ENCODE measurements at places on chromosomes 7 and 10. TPM values are rescaled to one million over a fixed set of nuclear protein-coding genes. Genes with fewer than 3 reads are reported as not detected.

The FRMPD2 gene
- total RNA-seq: not detected

The BLNK gene
- total RNA-seq: 2.4 TPM

The C10orf143 gene
- total RNA-seq: 5.4 TPM

The SPAM1 gene
- not detected for total RNA-seq

The DDIT4 gene
- total RNA-seq: 130 TPM

The MCM10 gene
- total RNA-seq: not detected

The PGAM2 gene
- total RNA-seq: not detected

The HSPB1 gene
- 880 TPM for total RNA-seq

The NANOS1 gene
- total RNA-seq: 21.7 TPM

The GTPBP10 gene
- 8.9 TPM for total RNA-seq

The NPSR1 gene
- not detected for total RNA-seq

The RPP38 gene
- total RNA-seq: 23.2 TPM

The INMT gene
- total RNA-seq: 212 TPM

The HMX3 gene
- not detected for total RNA-seq

The KLF14 gene
- 0.16 TPM for total RNA-seq

The FHIP2A gene
- 33.4 TPM for total RNA-seq

The ASB10 gene
- total RNA-seq: not detected

The VPS37D gene
- total RNA-seq: 3.2 TPM

DNA sequence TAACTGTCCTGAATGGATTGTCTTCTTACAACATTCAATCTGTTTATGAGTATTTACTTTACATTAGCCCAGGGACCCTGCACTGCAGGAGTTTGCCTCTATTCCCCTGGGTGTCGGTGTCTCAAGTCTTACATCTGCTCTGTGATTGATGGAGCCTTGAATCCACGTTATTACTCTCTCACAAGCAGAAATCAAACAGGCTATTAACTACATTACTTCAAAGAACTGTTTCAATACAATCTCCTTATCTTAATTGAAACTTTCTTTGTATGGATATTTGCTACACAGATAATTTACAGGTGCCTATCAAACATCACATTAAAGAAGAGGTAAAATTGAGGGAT lies 3.1 kb upstream of the ARID5B start:
- ATAC-seq: no peak

GRCh38 chr7:94584113-94584512 lies 71.8 kb downstream of the SGCE start:
- no peak for ATAC-seq

- no peak for ATAC-seq
These were observed 138.1 kb downstream of the DOCK1 start for GRCh38 chr10:127043301-127043700.

GRCh38 chr7:1046722-1047679 lies 2.7 kb downstream of the GPR146 start:
- ATAC-seq: no peak

DNA sequence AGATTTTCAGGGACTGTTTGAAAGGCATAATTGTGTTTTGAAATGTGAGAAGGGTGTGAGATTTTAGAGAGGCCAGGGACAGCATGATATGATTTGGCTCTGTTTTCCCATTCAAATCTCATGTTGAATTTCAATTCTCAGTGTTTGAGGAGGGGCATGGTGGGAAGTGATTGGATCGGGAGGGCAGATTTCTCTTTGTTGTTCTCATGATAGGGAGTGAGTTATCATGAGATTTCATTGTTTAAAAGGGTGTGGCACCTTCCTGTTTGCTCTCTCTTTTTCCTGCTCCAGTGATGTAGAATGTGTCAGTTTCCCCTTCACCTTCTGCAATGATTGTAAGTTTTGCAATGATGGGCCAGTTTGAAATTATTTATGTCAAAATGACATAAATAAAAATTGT lies 113.0 kb upstream of the PCDH15 start:
- ATAC-seq: no peak

GRCh38 chr10:1247598-1248261 lies 191.5 kb downstream of the WDR37 start:
- no peak for ATAC-seq

DNA sequence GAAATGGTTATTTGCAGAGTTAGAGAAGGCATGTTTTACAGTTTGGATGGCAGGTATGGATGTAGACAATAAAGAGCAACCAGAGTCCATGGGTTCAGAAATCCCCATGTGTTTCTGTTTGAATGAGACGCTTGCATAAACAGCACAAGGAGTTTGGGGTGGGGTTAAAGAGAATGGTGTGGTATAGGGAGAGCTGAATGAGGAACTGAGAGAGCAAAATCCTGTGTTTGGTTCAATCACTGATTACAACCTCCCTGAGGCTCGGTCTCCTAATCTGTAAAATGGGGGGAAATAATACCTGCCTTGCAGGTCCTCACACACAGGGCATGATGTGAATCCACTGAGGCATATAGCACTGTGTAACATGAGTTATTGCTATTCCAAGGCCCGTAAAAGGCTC lies 23.7 kb downstream of the CAV1 start:
- ATAC-seq: no peak

- ATAC-seq: no peak
These were observed 53.0 kb downstream of the PHF14 start for GRCh38 chr7:11026452-11027359.

DNA sequence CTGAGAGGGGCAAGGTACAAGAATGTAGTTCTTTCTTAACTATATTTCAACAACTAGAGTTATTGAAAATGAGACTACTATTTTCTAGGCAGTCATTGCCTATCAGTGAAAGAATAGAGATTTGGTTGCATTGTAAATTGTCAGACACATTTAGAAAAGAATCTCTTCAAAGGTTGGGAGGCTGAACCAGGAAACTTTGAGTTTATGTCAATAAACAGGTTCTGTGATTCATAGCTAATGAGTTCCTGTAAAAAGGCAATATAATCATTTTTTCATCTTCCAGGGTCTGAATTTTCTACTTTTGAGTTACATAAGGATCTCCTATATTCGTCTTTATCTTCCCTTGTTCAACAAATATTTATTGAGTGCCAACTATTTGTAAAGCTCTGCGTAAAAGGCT lies 47.1 kb downstream of the MAGI2 start:
- ATAC-seq: no peak

GRCh38 chr7:45087301-45088145 lies 1.2 kb downstream of the NACAD start:
- ATAC-seq: no peak

GRCh38 chr10:46286991-46287693 lies at the start of gene ANTXRL:
Gene ANTXRL, plus strand, starts transcription at chr10:46286997. Its CDS starts 266 bp downstream, at chr10:46287263.
- no peak for ATAC-seq

- no peak for ATAC-seq
These were observed 137.3 kb downstream of the AUTS2 start for GRCh38 chr7:69735582-69735981.

DNA sequence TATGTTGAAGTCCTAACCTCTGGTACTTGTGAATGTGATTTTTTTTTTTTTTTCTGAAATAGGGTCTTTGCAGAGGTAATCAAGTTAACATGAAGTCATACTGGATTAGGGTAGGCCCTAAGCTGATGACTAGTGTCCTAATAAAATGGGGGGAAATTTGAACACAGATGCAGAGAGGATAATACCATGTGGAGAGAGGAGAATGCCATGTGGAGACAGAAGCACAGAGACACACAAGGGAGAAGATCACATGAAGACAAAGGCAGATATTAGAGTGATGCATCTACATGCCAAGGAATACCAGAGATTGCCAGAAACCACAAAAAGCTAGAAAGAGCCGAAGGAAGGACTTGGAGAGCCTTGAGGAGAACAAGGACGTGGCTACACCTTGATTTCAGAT lies 28.5 kb upstream of the ARMC3 start:
- no peak for ATAC-seq

DNA sequence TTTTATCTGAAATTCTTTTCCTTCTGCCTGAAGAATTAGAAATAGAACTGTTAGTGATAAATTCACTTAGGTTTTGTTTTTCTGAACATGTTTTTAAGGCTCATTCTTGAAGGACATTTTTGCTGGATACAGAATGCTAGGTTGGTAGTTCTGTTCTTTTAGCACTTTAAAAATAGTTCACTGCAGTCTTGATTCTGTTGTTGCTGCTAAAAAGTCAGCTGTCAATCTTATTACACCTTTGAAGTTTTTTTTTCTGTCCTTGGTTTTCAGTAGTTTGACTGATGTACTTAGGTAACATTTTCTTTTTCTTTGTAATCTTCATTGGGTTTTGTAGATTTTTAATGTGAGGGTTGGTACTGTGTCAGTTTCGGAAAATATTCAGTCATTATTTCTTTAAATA lies 48.7 kb downstream of the C1GALT1 start:
- no peak for ATAC-seq

DNA sequence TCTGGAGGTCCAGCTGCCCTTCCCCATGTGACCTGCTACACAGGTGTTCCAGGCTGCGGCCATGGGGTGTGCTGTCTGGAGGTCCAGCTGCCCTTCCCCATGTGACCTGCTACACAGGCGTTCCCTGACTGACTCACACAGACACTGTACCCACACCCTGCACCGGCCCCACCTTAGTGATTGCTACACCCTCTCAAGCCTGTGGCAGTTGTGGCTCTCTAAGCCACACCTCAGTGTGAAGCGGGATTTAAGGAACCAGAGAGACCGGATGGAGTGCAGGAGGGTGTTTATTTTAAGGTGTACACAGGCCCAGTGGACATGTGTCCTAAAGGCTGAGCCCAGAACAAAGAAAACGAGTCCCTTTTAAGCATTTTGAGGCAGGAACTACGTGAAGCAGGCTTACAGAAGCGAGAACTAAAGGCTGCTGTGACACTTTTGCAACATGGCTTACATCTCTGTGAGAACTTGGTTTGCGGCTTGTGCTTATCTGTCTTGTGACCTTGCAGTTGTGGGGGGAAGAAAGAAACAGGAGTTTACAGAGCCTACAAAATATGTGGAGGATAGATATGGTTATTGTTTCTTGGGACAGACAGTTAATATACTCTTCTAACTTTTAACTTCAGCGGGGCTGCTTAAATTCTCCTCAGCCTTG lies 326.4 kb downstream of the PAXIP1 start:
- no peak for ATAC-seq

GRCh38 chr10:3734111-3734510 lies 50.9 kb downstream of the KLF6 start:
- ATAC-seq: no peak

DNA sequence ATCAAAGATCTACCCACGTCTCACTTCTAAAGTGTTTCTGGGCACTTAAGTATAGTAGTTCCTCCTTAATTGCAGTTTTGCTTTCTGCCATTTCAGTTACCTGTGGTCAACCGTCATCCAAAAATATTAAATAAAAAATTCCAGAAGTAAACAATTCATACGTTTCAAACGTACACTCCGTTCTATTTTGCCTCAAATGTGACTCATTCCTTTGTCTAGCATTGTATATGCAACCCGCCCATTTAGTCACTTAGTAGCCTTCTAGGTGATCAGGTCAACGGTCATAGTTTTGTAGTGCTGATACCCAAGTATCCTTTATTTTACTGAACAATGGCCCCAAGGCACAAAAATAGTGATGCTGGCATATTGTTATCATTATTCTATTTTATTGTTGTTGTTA lies 33.8 kb downstream of the HGF start:
- no peak for ATAC-seq

DNA sequence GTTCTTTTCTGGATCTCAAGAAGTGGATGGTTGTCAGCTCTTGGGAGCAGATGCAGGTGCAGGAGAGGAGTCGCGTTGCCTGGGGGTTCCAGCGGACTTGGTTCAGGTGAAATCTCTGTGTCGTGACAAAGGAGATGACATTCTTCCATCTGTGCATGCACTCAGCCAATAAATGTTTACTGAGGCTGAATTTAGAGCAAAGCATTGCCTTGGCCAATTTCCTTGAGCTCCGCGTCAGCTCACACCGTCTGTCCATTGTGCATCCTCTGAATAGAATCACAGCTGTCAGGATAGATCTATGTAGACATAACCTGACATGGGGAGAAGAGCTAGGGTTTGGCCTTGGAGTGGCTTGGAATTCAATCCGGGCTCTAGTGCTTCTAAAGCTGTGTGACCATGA lies 343.7 kb downstream of the GLRX3 start:
- no peak for ATAC-seq

DNA sequence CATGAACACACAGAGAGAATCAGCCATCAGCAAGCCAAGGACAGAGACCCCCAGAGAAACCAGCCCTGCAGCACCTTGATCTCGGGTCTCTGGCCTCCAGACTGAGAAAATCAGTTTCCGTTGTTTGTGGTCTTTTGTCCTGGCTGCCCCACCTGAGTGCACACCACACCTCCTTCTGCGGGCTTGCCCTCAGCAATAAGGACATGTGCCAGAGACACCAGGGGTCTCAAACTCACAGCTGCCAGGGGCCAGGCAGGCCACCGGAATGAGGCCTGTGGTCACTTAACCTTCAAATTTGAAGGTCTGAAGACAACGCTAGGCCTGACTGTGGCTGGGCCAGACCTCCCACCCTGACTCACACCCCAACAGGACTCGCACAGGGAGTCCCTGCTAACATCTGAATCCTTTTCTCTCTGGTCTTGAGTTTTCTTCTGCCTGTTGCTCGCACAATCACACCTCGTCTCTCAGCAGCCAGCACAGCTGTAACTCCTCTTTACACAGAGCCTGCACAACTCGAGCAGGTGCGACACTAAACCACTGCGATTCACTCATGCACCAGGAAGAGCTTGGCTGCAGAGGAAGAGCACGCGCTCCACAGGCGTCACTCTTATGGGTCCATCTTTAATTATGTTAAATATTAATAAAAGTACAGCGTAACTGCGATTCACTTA lies 86.2 kb downstream of the CHST15 start:
- no peak for ATAC-seq

DNA sequence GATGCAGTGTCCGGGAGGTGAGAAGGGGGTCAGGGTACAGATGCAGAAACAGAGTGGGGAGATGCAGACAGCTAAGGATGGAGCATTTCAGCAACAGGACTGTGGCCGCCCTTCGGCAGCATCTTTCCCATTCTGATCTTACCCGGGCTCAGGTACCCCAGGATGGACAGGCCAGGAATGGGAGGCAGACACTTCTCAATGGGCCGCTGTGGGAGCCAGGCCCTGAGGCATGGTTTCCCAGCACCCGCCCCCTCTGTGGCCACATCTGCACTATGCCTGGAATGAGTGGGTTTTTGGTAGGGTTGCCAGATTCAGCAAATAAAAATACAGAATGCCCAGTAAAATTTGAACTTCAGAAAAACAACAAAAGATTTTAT lies 105.2 kb upstream of the CTBP2 start:
- no peak for ATAC-seq

- ATAC-seq: no peak
These were observed 64.8 kb downstream of the ITGB8 start for GRCh38 chr7:20395511-20395910.

DNA sequence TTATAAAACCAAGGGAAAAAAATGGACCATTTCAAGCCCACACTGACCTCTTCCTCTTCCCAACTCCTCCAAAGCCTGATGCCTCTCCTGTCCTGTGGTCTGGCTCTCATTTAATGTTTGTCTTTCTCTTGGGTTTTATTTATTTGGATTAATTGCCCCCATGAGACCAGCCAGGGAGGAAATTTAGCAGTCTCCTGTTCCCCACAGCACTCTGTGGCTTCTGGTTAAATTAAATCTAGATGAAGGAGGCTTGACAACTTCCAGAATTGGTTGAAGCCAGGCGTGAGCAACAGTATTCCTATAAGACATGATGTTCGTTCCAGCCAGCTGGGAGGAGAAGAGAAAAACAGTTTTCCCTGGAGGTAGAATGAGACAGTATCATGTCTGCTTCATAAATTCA lies 15.1 kb upstream of the PRLHR start:
- ATAC-seq: no peak
